G401 (cell line): ENCODE measurements at places on chromosomes 13 and 19. TPM values are rescaled to one million over a fixed set of nuclear protein-coding genes. Genes with fewer than 3 reads are reported as not detected.

The C19orf47 gene
- 7.7 and 22.5 TPM in 2 replicates for total RNA-seq

The IGFL3 gene
- 0.49 and 0.75 TPM in 2 replicates for total RNA-seq

The PGLYRP1 gene
- total RNA-seq: not detected in 2 replicates

The ELSPBP1 gene
- total RNA-seq: not detected in 2 replicates

The ANGPTL4 gene
- 2.2 and 8.4 TPM in 2 replicates for total RNA-seq

The FXYD7 gene
- not detected in 2 replicates for total RNA-seq

The TLE6 gene
- 2.7 and 10.4 TPM in 2 replicates for total RNA-seq

The KANK3 gene
- 0.81 and 1.2 TPM in 2 replicates for total RNA-seq

The OVOL3 gene
- total RNA-seq: not detected in 2 replicates

The PSG7 gene
- total RNA-seq: 31.0 and 50.0 TPM in 2 replicates

The ARL11 gene
- not detected in 2 replicates for total RNA-seq

The SGCG gene
- not detected in 2 replicates for total RNA-seq

The POU2F2 gene
- not detected in 2 replicates for total RNA-seq

The PPP1R15A gene
- total RNA-seq: 44.0 and 58.7 TPM in 2 replicates

The FGF14 gene
- total RNA-seq: not detected in 2 replicates
